Activated T-cell treated with anti-CD3 and anti-CD28 coated beads, Interleukin-2, amount 50 U/mL, for 48 hours (primary cell): ENCODE measurements at places on chromosomes 5 and 9.

DNA sequence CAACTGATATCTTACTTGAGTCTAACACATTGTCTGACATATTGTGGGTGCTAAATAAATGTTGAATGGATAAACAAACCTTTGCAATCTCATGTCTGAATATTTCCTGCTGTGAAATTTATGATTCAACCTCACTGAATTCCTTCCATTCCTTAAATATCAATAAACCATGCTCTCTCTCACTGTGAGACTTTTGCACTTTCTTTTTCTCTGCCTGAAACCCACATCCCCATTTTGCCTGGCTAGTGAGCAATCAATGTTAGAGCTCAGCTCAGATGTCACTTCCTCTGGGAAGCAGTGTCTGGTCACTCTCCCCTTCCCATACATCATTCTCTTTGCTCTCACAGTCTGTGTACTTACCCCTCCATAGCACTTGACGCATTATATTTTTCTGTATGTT, 383.7 kb upstream of the TRPC7 start:
- DNase-seq = no peak

DNA sequence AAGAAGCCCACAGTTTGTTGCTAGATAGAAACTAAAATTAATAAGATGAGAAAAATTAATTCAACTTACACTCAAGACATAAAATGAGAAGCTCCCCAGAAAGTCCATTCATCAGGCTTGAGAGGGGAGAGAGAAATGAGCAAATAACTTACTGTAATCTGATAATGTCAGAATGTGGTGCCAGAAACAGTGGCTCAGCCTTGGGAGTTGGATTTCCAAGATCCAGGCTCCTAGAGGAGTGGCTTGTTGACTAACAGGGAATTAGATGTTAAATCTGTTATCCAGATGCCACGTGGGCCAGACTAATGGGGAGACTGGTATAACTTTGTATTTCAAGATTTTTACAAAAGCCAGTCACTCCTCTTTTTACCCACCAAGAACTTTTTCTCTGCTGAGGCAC, 458.2 kb downstream of the GADD45G start:
- no peak for DNase-seq

DNA sequence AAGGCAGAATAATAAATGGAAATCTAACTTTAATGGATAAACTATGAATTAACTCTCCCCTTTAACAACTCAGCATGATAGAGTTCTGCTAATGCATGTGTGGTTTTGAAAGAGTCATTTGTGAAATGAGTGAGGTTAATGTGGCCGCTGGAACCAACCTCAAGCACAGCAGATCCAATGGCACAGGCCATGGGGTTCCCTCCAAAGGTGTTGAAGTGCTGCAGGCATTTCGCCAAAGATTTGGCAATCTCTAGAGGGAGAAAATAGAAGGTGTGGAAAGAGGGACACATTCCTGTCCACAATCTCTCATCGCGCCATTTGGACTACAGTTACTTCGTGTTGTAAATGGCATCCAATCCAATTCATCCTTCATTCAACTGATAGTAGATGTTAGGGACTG, 35.0 kb downstream of the AGXT2 start:
- DNase-seq = no peak

DNA sequence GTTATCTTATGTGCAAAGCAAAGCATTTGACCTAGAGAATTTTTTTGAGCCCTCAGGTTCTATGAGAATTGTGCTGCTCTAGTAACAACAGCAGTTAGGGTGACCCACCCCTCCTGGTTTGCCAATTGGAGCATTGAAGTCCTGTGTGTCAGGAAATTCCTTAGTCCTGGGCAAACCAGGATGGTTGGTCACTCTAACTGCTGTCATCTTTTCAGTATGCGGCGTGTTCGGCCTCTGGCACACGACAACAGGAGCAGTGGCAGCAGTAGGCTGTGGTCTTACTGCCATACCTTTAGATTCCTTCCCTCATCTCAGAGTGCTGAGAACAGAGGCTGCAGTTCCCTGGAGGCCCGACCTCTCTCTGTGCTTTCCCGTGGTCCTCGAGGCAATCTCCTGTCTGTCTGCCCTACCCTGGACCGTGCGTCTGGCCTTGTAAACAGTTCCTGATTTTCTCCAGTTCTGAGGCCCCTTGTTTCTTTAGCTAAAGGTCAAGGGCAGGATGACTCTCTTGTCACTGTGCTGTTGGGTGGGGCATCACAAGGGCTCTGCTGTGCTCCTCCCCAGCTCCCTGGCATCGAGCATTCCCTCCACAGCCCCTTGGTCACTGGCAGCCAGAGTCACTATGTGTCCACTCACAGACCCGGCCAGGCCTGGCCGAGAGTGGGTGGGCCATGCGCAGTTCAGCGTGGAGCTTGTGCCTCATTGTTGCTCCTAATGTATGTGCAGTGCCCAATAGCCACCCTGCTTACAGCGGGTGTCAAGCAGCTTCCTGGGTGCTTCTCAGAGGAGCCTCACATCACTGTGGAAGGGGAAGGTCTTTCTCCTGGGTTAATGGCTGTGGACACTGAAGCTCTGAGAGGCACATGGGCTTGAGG, 18.5 kb upstream of the COL15A1 start:
- no peak for DNase-seq

GRCh38 chr9:121388140-121388905, 18.3 kb upstream of the STOM start:
- no peak for DNase-seq

DNA sequence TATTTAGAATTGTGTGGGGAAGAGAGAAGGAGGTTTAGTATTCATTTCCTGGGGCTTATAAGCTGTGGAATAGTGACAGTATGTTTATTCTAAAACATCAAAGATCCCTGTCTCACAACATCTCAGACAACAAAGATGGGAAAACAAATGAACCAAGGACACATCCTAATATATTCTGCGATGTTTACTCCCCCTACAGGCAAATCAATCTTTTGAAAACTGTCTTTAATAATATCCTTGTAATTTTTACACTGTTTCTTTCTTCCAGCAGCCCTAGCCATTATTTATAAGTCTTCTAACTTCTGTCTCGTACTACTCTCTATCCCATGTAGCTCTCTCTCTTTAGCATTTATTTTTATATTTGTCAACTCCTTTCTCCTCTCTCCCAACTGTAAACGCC, 33.5 kb upstream of the TMEM252 start:
- DNase-seq = no peak

DNA sequence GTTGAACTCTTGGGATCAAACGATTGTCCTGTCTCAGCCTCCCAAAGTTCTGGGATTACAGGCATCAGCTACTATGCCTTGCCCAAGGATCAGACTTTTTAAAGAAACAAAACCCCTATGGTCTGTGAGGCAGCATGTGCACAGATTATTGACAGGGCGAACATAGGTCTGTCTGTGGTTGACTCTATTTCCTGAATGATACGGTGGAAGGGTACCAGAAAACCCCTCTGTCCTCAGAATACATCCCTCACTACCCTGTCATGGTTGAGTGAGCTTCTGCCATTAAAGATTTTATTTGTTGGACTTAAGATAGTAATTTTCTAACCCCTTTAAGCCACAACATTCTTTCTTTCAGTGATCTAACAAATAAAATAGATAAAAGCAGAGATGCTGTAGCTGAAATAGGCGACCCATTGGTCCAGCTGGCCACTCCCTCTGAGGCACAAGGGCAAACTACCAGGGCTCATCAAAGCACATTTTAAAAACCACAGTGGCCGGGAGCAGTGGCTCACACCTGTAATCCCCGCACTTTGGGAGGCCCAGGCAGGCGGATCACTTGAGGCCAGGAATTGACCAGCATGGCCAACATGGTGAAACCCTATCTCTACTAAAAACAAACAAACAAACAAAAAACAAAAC, 84.9 kb upstream of the ANKRD55 start:
- no peak for DNase-seq

DNA sequence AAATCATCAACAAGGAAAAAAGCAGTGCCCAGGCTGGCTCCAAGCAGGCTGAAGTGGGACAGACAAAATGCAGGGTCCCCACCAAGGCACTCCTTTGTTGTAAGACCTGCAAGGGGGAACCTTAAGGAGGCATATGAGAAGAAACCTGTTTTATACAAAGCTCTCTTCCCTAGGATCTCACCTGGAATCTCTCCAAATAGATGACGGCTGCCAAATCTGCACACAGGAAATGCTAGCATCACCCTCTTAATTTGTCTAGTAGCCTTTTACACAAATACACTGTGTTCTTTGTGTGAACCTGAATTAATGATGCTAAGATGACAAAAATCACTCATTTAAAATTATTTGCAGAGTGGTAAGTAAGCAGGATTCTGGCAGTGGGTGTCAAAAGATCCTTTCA, 280.2 kb downstream of the SPOCK1 start:
- DNase-seq = no peak

GRCh38 chr5:78760366-78760765, 111.8 kb upstream of the LHFPL2 start:
- no peak for DNase-seq

- no peak for DNase-seq
These were observed 3.4 kb upstream of the CFAP157 start for GRCh38 chr9:127703289-127703946.

DNA sequence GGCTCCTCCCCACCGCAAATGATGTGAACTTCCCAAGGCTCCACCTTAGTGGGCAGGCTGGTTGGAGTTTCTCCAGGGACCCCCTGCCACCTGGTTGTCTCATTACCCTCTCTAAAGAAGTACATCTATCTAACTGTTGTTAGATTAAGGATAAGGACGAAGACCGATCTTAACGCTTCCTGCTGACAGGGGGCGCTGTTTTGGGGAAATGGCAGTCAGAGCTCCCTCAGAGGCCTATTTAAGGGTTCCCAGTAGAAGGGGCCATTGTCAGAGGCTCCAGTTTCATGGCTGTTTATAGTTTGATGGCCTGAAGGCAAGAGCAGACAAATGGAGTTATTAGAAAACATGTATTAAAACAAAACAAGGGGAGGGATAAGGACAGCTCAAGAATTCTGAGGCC, 100.1 kb downstream of the SPEF2 start:
- no peak for DNase-seq

GRCh38 chr5:117800261-117800660, 1188.1 kb downstream of the DTWD2 start:
- no peak for DNase-seq

GRCh38 chr9:72856972-72857623, 95.8 kb downstream of the ALDH1A1 start:
- DNase-seq = no peak
